Aorta (tissue), 5 donors: ENCODE measurements at places on chromosomes 6 and 20. TPM values are rescaled to one million over a fixed set of nuclear protein-coding genes. Genes with fewer than 3 reads are reported as not detected.

DNA sequence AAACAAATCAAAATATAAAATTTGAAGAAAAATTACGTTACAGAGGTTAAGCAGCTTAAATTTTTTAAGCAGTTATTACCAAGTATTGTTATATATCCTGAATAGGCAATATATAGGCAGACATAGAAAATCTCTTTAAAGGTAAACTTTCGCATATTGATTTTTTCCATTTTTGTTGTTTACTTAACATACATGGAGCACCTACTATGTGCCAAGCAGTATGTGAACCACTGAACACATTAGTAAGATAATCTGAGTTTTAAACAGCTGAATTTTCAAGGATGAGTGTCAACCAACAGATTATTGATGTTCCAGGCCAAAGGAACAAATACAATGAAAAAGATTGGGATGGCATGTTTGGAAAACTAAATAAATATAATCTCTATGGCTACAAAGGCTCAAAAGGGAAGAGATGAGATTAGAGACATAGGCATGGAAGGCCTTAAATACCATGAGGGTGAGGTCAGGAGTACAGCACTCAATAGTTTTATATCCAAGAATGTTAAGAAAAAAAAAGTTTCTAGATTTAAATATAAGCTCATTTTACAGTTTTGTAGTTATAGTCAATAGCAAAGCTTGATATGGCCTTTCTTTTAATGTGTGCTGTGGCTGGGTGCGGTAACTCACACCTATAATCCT, 277.5 kb downstream of the PTPRK start:
- no peak overlapping the region for H3K27ac ChIP-seq
- no peak overlapping the region for H3K4me3 ChIP-seq
- DNase-seq, result no peak
- peaks cover 6% of the 10 kb centered on the region for H3K4me1 ChIP-seq
- no peaks in the 10 kb centered on the region for H3K27me3 ChIP-seq
- H3K36me3 ChIP-seq, result no peaks in the 10 kb centered on the region

DNA sequence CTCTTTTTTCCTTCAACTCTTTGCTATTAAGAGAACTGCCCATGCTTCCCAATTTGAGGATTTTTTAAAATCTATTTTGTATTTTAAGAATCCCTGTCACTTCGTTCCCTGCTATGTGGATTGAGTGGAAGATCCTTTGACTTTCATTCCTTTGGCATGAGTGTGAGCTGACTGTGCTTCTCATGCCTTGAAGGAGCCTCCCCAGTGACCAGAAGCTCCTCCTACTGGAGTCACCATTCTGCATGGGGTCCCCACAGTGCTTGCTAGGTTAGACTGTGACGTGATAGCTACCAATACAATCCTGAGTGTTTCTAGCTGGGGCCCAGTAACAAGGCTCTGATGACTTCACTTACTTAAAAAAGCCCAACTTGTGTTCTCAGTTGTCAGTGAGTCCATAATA, 104.4 kb upstream of the LAMP5 start:
- H3K4me1 ChIP-seq, result no peaks in the 10 kb centered on the region
- H3K27ac ChIP-seq, result no peak overlapping the region
- H3K36me3 ChIP-seq, result no peaks in the 10 kb centered on the region
- no peak overlapping the region for H3K4me3 ChIP-seq

GRCh38 chr6:118693562-118693961, 42.2 kb upstream of the CEP85L start:
- no peaks in the 10 kb centered on the region for H3K4me1 ChIP-seq
- no peak overlapping the region for H3K27ac ChIP-seq
- H3K36me3 ChIP-seq, result no peaks in the 10 kb centered on the region
- H3K4me3 ChIP-seq, result no peak overlapping the region
- no peaks in the 10 kb centered on the region for H3K27me3 ChIP-seq
- no peak for DNase-seq

GRCh38 chr20:6101346-6101745, 21.5 kb downstream of the FERMT1 start:
- H3K36me3 ChIP-seq, result no peaks in the 10 kb centered on the region
- DNase-seq, result no peak
- no peaks in the 10 kb centered on the region for H3K27me3 ChIP-seq
- no peaks in the 10 kb centered on the region for H3K4me1 ChIP-seq
- H3K4me3 ChIP-seq, result no peak overlapping the region
- no peak overlapping the region for H3K27ac ChIP-seq

- H3K27me3 ChIP-seq, result no peaks in the 10 kb centered on the region
- H3K27ac ChIP-seq, result no peak overlapping the region
- no peak for DNase-seq
- H3K4me3 ChIP-seq, result no peak overlapping the region
- no peaks in the 10 kb centered on the region for H3K36me3 ChIP-seq
Observed at GRCh38 chr6:128327890-128328289, 192.5 kb downstream of the PTPRK start.

GRCh38 chr6:47571488-47571887, 93.9 kb downstream of the CD2AP start:
- no peak overlapping the region for H3K27ac ChIP-seq
- no peak for DNase-seq
- no peaks in the 10 kb centered on the region for H3K36me3 ChIP-seq
- H3K4me1 ChIP-seq, result no peaks in the 10 kb centered on the region

- H3K27me3 ChIP-seq, result no peaks in the 10 kb centered on the region
- no peak for DNase-seq
- H3K27ac ChIP-seq, result no peak overlapping the region
- H3K36me3 ChIP-seq, result no peaks in the 10 kb centered on the region
- no peak overlapping the region for H3K4me3 ChIP-seq
Observed at GRCh38 chr6:108435391-108435790, 125.3 kb upstream of the FOXO3 start.

- H3K36me3 ChIP-seq, result no peaks in the 10 kb centered on the region
- no peaks in the 10 kb centered on the region for H3K4me1 ChIP-seq
- H3K4me3 ChIP-seq, result no peak overlapping the region
- no peaks in the 10 kb centered on the region for H3K27me3 ChIP-seq
- no peak overlapping the region for H3K27ac ChIP-seq
- DNase-seq, result no peak
Observed at GRCh38 chr20:40536808-40537207, 152.2 kb downstream of the MAFB start.

- H3K4me3 ChIP-seq, result no peak overlapping the region
- no peaks in the 10 kb centered on the region for H3K4me1 ChIP-seq
- no peak overlapping the region for H3K27ac ChIP-seq
- no peaks in the 10 kb centered on the region for H3K36me3 ChIP-seq
- no peak for DNase-seq
Observed at GRCh38 chr6:6595952-6596351, 7.4 kb downstream of the LY86 start.

The BCAS4 gene
- 4.9 TPM for total RNA-seq

The LRRC1 gene
- total RNA-seq, result 25.3 TPM

The TINAG gene
- not detected for total RNA-seq

The GTF2H4 gene
- total RNA-seq, result 37.0 TPM

The GPR63 gene
- 1.4 TPM for total RNA-seq

The EYS gene
- not detected for total RNA-seq
